ENCODE measurements at places on chromosomes 6 and 20.

- DNase-seq = no peak
Observed at GRCh38 chr20:830011-830521, 3.4 kb upstream of the FAM110A start.

DNA sequence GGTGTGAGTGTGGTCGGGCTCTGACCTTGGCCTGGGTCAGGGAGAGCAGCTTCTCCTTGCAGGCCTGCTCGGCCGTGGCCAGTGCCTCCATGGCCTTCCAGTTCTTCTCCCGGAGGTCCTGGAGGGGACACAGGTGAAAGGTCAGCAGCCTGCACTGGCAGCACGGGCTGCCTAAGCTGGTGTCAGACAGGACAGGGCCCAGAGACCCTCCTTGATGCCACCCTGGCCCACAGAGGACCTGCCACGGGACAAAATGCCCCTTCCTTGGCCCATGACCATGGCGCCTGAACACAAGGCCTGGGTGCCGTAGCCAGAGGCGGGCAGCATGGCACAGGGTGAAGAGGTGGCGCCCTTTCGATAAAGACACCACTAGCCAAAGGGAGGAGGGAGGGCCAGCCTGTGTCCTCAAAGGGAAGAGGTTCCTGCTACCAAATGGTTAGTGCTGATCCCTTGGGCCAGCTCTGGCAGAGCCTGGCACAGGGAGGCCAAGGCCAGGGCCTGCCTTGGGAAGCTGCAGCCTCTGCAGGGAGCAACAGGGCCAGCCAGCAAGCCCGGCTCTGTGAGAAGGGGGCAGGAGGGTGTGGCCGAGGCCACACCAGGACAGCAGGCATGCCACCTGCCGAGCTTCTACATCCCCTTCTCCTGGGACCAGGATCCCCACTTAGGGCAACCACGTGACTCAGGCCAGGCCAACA, 54.8 kb downstream of the DSTN start:
- no peak for DNase-seq

- DNase-seq = no peak
Observed at GRCh38 chr6:131400054-131400778, 172.8 kb upstream of the ARG1 start.

DNA sequence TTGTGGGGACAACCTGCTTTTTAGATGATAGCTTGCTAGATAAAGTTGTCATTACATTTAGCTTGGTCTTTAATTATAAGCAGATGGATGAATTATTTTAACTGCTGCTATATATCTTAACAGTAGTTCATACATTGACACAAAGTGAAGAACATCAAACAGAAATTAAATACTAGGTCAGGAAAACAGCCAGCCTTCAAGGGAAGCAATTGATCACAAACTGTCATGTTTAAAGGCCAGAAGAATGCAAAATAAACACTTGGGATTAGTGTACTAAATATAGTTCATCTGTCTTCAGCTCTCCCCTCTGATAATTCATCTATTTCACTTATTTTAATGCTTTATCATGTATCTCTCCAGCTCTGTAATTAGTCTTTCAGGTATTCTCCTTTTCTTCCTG, 225.1 kb upstream of the FERMT1 start:
- no peak for DNase-seq

DNA sequence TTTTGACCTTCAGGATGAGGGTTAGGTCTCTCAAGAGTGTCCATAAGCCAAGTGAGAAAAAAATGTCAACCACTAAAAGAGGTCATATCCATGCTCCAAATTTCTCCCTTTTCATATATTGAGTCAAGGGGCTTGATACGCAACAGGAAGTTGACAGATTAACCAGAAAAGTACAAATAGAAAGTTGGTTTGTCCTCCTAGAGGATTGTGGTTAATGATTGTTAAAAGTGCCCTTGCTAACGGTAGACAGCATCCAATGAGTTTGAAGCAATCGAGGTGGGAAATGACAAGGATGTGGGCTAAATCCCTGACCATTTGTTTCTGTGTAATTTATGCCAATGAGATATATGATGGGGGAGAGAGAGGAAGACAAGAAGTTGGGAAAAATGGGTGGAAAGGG, 18.1 kb upstream of the HBS1L start:
- DNase-seq = no peak

DNA sequence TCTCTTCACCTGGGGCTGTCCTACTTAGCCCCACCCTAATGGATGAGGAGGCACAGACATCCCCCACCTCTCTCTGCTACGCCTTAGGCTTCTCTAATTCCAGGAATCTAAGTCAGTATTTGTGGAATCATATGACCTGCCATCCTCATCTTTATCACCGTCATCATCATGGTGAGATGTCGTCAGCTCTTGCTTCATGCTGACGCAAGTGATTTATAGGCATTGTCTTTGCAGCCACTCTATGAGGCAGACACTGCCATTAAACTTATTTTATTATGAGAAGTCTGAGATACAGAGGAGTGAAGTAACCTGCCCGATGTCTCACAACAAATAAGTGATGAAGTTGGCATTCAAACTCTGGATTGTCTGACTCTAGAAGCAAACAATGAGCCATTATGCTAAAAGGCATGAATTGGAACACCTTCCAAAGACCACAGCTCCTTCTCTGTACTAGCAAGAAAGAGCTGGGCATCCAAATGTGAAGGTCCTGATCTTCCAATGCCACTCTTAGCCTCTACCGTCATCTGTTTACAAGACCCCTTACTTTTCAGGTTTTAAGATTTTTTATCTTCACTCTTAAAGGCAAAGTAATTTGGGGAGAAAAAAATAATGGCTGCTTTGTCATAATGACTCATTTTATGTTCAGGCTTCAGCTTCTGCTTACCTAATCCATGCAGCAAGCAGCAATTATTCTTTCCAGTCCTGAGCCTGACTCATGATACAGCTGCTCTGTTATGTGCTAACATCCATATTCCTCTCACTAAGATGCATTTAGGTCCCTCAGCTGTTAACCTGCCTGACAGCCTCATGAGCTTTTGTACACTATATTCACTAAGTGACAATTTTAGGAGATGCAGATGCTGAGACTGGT, 113.7 kb upstream of the BCLAF1 start:
- no peak for DNase-seq

DNA sequence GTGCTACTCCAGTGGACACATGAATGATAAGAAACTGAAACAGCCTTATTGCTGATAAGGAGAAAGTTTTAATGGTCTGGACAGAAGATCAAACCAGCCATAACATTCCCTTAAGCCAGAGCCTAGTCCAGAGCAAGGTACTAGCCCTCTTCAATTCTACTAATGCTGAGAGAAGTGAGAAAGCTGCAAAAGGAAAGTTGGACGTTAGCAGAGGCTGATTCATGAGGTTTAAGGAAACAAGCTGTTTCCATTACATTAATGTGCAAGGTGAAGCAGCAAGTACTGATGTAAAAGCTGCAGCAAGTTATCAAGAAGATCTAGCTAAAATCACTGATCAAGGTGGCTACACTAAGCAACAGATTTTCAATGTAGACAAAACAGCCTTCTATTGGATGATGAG, 634.4 kb downstream of the KIF16B start:
- DNase-seq = no peak

DNA sequence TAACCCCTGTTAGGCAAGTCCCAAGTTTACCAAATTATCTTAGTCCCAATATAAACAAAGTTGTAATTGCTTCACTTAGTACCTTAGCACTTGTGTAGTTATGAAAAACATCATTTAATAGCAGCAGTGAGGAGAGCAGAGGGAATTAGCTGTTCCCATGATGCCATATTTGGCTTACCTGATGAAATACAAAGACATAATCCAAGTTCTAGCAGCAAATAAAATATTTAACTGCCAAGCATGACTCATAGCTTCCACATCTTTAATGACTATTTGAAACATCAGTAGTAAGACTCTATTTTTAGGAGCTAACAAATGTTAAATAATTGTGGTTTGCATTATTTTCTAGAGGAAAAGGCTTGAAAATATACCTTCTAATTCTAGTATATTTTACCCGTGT, 94.0 kb upstream of the MCHR2 start:
- DNase-seq = no peak

DNA sequence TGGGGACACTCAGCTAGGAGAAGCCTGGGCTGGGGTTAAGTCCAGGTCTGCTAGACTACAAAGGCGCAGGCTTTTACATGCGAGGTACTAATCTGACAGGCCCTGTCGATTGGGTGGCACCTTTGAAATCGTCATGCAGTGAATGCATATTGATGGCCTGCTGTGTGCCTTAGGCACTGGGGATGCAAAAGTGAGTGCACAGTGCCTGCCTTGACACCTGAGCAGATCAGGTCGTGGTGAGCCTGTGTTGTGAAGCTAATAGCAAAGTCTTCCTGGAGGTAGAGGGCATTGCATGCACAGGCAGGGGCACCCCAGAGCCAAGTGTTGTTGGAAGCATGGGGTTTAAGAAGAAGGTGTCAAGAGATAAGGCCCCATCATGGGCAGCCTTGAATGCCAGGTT, 16.9 kb downstream of the LRRC1 start:
- no peak for DNase-seq

DNA sequence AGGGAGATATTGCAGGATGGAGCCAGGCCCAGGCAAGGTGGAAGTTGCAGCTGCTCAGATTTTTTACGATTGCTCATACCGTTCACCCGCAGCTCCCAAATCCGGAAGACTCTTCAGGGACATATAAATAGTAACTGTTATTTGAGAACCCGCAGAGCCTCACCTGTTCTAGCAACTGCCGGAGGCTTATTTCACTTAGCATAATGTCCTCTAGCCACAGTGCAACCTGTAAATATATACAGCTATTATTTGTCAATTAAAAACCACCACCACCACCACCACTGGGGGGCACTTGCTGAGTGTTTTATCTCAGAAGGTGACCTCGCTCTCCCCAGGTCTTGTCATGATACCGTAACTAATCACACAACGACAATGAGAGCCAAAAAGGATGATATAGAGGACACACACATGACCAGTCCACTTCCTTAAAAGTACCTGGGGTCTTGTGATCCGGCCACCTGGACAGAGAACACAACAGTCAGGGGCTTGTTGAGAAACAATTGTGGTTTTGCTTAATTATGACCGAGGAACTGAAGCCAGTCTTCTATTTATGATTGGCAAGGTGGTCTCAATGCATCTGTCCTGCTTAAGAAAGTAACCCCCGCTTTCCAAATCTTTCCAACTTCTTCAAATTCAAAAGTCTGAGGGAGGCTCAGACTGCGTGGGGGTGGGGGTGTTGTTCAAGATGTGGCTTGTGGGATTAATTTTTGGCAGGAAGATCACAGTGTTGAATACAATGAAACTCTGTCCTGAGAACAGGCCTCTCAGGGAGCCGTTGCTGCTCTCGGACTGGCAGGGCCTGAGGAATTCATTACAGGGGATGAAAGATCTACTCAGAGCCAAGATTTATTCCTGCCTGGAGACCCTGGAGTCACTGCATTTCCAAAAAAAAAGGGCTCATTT, 107.7 kb upstream of the PRND start:
- no peak for DNase-seq

- no peak for DNase-seq
Observed at GRCh38 chr20:52895701-52896100, 76.5 kb upstream of the TSHZ2 start.

DNA sequence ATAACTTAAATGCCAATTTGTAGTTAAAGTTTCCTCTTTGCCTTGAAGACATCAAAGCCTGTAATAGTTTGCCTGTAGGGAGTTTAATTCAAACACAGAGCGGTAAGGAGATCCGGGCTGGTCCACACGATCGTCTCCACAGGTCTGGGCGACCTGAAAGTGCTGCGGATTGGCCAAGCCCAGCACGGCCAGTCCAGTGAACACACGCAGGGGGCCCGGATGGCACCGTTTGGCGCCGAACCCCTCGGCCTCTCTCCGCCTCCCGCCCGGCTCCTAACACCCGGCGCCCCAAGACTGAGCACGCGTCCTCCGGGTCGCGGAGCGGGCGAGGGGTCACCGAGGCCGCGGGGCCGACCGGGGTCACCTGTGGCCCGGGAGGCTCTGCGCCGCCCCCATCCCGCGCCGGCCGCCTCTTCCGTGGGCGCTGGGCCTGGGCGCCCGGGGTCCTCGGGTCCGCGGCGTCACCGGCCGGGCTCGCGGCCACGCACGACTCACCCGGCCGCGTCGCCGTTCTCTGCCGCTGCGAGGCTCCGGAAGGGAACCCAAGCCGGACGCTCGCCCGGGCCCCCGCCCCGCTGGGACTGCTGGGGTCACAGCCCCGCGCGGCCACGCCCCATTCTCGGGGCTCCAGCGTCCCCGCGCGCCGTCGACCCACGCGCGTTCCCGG, 481 bp downstream of the SERPINB6 start:
- no peak for DNase-seq

GRCh38 chr20:15139522-15139921, 802.1 kb upstream of the FLRT3 start:
- no peak for DNase-seq

DNA sequence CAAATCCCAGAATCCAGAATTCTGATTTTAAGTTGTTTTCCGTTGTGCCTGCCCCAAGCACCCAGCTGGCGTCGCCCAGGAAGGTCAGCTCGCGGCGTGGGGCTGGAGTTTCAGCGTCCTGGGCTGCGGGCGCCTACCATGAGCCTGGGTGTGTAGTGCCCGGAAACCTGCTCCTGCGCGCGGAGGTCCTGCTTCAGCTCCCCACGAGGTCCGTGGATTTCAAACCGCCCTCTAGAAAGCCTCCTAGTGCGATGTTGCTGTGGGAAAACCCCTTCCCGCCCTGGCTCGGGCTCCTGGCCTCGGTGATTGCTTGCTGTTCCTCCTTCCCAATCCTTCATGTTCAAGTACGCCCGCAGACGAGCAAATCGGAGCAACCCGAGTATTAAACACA, 51.3 kb upstream of the NRN1 start:
- DNase-seq = no peak

DNA sequence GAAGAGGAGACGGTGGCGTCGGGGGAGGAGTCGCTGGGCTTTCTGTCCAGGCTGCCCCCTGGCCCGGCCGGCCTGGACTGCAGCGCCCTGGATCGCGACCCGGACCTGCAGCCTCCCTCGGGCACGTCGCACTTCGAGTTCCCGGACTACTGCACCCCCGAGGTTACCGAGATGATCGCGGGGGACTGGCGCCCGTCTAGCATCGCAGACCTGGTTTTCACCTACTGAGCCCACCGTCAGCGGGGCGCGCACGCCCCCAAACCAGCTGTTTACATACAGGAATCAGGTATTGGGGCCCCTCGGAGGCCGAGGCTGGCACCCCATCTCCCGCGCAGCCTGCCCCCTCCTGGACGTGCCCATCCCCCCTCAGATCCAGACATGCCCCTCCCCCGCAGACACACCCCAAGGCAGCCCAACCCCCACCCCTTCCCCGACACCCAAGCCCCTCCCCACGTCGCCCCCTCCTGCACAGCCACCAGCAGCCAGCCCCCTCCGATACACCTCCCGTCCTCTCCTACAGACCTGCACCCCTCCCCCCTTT, 1.4 kb downstream of the SOX12 start:
- no peak for DNase-seq

- no peak for DNase-seq
Observed at GRCh38 chr6:170225852-170226417, 64.9 kb downstream of the DLL1 start.

GRCh38 chr6:50116797-50117542, 67.2 kb upstream of the DEFB112 start:
- DNase-seq = no peak

DNA sequence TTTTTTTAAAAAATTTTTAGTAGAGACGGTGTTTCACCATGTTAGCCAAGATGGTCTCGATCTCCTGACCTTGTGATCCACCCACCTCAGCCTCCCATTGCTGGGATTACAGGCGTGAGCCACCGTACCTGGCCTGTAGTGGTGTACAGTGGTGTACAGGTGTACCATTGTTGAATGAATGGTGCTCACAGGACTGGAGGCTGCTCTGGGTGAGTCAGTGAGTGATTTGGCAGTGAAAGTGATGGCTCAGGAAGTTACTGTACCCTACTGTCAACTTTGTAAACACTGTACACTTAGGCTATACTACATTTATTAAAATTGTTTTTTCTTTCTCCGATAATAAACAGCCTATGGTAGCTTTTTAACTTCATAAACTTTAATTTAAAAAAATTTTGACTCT, 122.8 kb upstream of the EEF1E1 start:
- DNase-seq = no peak

Measured in thymus (tissue), 14 donors.